ENCODE measurements at places on chromosomes 12 and 14.

GRCh38 chr12:69519871-69520270, 49.7 kb downstream of the FRS2 start:
- no peak for DNase-seq

GRCh38 chr12:31246470-31246850, 79.5 kb downstream of the SINHCAF start:
- DNase-seq = no peak

- no peak for DNase-seq
These were observed 159.1 kb upstream of the LMNTD1 start for GRCh38 chr12:25712169-25712568.

DNA sequence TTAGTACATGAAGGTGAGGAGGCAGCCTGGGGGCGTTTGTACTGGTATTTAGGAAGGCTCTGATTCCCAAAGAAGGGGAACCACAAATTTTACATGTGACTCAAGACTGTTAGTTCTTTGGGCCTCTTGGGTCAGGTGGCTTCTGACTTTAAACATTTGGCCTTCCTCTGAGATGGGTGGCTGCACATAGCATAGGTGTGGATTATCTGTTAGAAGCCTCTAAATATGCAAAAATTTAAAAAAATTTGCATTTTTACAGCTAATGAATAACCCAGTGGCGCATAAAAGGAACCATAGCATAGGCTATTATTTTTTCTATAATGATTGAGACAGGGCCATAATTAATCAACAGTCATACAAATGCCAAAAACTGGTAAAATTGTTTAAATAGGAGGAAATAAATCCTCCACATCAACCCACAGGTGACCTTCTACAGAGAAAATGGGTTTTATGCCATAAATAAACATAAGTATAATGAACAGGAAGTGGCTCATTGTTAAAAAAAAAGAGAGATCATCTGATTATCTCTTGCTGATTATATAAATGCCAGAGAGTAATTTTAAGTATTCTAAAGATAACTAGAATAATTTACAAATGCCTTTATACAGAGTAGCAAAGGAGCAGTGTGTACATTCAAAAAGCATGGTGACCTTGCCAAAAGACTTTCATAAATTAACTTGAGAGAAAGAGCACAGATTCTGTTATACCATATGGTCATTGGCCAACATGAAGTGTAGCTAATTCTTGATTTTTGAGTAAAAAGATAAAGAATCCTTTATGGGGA, 284.2 kb upstream of the ATP2B1 start:
- no peak for DNase-seq

GRCh38 chr14:30580616-30581282, 21.8 kb downstream of the G2E3 start:
- DNase-seq = no peak

DNA sequence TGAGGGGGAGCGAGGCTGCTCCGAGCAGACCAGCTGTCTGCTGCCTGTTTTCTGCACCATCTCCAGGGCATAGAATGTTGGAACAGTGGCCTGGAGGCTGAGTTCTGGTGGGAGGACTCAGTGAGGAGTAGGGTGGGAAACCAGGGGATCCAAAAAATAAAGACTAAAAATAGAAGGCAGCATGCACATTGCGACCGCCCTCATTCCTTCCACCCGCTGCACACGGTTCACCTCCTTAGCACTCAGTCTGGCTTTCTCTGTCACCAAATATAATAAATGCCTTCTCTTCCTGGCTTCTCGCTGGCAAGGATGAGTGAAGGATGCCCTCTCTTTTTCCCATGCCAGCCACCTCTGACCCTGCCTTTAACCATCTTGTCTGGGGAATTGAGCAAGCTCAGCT, 146.2 kb downstream of the AACS start:
- DNase-seq = no peak

- peak; percentile 92 for DNase-seq
These were observed 154.1 kb upstream of the FKBP4 start for GRCh38 chr12:2640709-2641108.

GRCh38 chr12:102430661-102431060, 49.7 kb downstream of the IGF1 start:
- DNase-seq = no peak

GRCh38 chr14:100670017-100670752, 56.5 kb upstream of the DLK1 start:
- no peak for DNase-seq

- DNase-seq = no peak
These were observed 29.4 kb upstream of the ETFBKMT start for GRCh38 chr12:31629756-31630732.

- DNase-seq = no peak
These were observed 167.9 kb downstream of the PRKD1 start for GRCh38 chr14:29759521-29760340.

DNA sequence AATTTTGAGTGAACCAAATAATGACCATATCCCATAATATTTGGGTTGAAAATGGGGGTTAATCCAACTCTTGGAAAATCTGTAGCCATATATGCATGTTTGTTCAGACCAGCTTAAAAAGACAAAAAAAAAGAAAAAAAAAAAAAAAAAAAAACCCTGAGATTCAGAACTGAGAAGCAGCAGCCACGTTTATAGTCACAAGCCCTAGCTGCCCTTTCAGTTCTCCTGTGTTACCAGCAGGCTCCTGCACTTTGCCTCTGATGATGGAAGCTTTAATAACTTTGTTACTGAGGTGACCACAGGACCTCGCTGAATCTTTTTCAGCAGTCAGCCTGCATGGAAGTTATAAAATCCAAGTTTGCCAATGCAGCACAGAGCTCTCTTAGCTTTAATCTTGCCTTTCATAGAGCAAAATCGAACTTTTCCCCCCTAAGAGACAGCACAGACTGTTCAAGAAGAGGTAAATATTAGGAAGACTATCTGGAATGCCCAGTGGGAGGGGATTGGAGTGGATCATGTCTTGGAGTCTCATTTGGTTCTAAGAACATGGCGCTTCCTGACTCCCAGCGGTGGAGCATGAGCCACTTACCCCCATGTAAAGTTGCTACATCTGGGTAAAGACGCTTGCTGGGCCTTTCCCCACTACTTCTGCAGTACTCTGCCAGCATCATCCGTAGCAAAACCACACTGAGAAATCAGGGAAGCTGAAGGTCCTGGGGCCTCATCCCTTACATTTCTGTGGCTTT, 20.6 kb downstream of the GNG2 start:
- no peak for DNase-seq

- no peak for DNase-seq
These were observed 156.4 kb upstream of the PLXNC1 start for GRCh38 chr12:93991829-93992461.

DNA sequence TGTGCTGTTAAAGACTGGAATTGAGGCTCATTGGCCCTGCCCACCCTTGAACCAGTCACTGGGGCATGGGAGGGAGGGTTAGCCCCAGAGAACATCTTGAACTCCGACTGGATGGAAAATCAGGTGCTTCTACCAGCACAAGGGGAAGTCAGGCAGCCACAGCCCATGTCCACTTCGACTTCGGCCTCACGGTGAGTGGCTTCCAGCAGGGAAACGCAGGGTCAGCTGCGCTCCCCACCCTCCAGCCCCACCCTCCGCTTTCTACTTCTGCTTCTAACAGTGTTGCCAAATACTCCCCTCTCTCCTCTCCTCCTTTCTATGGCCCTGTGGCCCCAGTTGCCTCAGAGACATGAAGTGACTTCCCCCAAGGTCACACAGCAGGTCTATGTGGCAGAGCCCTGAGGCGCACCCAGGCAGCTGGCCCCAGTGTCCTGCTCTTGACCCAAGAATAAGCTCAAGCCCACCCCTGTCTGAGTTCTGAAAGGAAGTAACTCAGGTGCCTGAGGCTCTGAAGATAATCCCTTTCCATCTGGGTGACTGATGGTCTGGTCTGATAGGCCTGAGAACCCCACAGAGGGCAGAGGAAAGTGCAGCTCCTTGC, 11.9 kb upstream of the SH2B3 start:
- no peak for DNase-seq

GRCh38 chr14:71242237-71242748, 335.0 kb downstream of the PCNX1 start:
- no peak for DNase-seq

- DNase-seq = no peak
These were observed 269.3 kb downstream of the SNAPC1 start for GRCh38 chr14:62031504-62031903.

- DNase-seq = no peak
These were observed 3.7 kb downstream of the MAX start for GRCh38 chr14:65098586-65098985.

DNA sequence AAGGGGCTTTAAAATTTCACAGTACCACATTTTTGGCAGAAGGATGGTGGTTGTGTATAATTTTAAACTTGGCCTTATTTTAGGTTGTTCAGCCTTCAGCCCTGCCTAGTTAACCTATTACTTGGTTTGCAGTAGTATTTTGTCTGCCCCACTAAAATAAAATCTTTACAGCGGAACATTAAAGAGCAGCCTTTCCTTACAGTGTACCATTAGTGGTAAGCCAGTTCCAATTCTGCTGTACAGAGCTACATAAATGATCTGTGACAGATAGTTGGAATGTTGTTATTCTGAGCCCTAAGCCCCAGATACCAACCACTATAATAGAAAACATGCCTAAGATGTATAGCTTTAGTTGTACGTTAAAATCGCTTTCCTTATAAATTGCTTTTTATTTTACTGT, 56.2 kb downstream of the SLC38A6 start:
- no peak for DNase-seq

DNA sequence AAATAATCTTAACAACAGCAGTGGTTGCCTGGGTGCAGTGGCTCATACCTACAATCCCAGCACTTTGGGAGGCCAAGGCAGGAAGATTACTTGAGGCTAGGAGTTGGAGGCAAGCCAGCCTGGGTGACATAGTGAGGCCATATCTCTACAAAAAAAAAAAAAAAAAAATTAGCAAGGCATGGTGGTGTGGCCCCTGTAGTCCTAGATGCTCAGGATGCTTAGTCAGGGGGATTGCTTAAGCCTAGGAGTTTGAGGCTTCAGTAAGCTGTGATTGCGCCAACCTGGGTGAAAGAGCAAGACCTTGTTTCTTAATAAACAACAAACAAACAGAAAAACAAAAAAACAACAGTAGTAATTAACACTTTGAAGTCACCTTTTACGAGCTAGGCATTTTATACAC, 642 bp upstream of the ACSM4 start:
- no peak for DNase-seq

DNA sequence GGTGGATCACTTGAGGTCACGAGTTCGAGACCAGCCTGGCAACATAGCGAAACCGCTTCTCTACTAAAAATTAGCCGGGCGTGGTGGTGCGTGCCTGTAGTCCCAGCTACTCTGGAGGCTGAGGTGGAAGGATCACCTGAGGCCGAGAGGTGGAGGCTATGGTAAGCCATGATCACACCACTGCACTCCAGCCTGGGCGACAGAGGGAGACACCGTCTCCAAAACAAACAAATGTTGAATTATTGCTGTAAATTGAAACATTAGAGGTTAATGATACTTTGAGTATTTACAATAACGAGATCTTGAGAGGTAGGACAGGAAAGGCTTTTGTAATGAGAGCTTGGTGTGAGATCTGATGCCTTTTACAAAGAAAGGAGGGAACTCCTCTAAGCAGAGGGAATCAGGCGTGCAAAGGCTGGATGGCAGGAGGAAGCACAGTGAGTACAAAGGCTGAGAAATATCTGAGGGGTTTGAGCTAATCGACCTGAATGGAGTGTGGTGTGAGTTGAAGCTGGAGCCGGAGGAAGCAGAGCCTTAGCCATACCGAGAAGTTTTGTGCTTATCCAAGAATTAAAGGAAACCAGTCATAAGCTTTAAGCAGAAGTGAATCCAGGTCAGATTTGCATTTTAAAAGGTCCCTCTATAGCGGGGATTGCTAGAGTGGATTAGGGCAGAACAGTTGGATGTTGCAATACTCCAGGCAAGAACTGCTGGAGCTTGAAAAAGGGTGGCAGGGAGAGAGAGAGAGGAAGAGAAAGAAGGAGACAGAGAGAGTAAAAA, 1.1 kb downstream of the RHNO1 start:
- DNase-seq = no peak

GRCh38 chr12:57276935-57277563, 26.1 kb upstream of the STAC3 start:
- peak; percentile 39 for DNase-seq

- no peak for DNase-seq
These were observed 247.5 kb downstream of the SEC23A start for GRCh38 chr14:38855513-38855912.

- DNase-seq = no peak
These were observed 3.5 kb upstream of the CLEC1A start for GRCh38 chr12:10102322-10102721.

DNA sequence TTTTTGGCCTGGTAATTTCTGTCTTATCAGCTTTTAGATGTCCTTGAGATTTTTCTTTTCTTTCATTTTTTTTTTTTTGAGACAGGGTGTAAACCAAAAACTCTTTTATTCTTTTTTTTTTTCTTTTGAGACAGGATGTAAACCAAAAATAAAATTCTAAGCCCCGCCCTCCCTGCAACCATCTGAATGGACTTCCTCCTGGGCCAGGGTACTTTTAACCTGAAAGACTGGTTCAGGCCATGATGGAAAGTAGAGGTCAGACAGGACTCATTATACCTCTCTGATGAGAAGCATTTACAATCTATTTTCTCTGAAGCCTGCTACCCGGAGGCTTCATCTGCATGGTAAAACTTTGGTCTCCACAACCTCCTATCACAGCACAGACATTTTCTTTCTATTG, 33.5 kb upstream of the TCL1B start:
- DNase-seq = no peak

DNA sequence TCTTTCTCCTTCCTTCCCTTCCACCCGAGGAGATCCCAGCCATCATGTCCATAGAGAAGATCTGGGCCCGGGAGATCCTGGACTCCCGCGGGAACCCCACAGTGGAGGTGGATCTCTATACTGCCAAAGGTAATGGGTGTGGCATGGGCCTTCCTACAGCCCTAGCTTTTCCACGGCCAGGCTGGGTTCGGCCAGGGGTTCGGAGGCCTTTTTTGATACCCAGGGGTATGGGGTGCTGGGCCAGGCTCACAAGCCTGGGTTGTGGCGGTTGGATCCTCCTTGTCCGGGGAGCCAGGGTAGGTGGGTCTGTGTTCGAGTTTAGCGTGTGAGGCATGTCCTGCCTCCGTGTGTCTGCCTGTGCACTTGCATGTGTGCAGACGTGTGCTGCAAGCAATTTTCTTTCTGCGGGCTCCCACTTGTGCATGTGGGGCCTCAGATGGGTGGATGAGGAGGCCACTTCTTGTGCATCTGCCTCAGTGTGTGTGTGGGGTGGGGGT, 1.5 kb downstream of the ENO2 start:
- DNase-seq = no peak

DNA sequence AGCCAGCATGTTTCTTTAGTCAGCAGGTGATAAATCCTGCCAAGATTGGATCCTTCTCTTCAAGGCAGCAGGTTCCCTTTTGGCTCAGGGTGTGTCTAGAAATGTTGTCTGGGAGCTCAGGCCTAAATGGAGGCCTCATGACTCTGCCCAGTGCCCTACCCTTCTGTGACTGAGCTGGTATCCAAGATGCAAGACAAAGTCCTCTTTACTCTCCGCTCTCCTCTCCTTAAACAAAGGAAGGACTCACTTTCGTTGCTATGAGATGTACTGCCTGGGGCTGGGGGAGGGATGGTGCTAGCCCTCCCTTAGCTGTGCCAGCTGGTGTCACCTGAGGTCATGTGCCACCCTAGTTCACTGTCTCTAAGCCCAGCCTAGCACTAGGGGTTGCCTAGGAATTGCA, 13.8 kb upstream of the TMPRSS12 start:
- no peak for DNase-seq

- DNase-seq = no peak
These were observed 168.6 kb downstream of the CPNE8 start for GRCh38 chr12:38736821-38737220.
